ENCODE measurements at places on chromosomes 16 and 17.

DNA sequence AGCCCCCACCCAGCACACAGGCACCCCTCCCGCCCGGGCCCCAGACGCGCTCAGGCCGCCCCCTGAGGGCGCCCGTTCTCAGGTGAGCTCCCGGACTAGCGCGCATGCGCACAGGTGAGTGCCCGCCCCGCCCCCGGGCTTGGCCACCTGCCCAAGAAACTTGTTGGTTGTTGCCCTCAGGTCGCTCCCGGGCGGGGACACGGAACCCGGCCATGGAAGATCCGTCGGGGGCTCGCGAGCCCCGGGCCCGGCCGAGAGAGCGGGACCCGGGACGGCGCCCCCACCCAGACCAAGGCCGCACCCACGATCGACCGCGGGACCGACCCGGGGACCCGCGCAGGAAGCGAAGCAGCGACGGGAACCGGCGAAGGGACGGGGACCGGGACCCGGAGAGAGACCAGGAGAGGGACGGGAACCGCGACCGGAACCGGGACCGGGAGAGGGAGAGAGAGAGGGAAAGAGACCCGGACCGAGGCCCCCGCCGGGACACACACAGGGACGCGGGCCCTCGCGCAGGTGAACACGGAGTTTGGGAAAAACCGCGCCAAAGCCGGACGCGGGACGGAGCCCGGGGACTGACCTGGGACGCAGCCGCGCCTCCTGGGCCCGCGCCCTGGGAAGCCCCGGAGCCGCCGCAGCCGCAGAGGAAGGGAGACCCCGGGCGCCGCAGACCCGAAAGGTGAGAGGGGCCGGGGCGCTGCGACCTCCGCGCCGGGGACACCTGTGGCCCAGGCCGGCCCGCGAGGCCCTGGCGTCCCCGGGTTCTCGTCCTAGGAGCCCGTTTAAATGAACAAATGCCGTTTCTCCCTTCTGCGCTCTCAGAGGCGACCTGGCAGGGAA, at the start of gene MARVELD3:
Gene MARVELD3, plus strand, starts transcription at position 167 of the 840 bp plus-strand sequence. Its CDS starts 46 bp downstream, at position 213.
- DNase-seq: no peak

DNA sequence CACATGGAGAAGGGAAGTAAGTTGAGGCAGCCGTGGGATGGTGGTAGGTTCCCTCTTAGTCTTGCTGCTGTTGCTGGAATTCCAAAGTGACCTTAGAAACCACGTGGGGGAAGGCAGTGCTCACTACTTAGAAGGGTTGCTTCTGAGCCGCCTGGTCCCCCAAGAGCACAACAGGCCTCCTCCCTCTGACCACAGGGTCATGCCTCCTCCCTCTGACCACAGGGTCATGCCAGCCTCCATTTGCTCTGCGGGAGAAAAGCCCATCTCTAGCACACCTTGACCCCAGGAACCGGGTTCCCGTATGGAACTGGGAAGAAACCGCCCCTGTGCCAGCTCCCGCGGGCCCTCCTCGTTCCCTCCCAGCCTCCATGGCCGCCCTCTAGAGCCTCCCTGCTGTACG, 13.4 kb upstream of the ZFPM1 start:
- no peak for DNase-seq

DNA sequence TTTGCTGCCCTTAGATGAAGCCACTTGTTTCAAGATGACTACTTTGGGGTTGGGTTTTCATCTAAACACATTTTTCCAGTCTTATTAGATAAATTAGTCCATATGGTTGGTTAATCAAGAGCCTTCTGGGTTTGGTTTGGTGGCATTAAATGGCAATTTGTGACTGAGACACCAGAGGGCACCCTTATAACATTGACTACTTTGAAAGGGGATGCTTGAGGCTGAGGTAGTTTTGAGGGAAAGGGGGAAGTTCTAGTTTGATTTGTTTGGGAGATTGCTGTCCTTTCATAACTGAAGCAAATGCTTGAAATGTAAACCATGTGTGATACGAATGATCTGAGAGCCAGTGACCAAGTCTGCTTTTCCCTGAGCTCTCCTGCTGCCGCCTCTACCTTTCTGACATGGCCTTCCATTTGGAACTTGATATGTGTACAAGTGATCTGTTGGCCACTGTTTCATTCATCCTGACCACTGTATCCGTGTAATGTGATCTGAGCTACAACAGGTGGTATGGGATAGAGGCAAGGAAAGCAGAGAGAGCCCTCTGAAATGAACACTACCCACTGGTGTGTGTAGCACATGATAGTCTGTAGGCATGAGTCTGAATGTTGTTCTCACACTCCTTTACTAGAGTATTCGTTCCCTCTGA, 5.8 kb upstream of the RARA start:
- peak; percentile 66 for DNase-seq

- no peak for DNase-seq
Observed at GRCh38 chr17:21358682-21359482, 17.3 kb upstream of the KCNJ12 start.

- no peak for DNase-seq
Observed at GRCh38 chr17:33798308-33798707, 456.8 kb upstream of the CCL2 start.

DNA sequence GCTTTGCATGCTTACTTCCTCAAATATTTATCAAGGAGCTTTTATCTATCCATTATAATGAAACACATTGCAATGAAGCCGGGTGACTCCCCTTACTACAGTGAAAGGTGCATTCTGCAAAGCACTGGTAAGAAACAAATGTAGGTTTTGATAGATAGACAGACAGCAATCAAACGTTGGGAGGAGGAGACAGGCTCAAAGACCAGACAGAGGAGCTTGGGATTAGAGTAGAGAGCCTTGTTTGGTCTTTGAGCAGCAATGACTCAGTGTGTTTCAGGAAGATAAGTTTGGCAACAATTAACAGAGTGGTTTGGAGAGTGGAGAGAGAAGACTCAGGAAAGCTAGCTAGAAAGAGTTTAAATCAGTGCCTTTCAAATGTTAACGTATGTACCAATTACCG, 68.8 kb downstream of the ZNF18 start:
- DNase-seq: no peak

DNA sequence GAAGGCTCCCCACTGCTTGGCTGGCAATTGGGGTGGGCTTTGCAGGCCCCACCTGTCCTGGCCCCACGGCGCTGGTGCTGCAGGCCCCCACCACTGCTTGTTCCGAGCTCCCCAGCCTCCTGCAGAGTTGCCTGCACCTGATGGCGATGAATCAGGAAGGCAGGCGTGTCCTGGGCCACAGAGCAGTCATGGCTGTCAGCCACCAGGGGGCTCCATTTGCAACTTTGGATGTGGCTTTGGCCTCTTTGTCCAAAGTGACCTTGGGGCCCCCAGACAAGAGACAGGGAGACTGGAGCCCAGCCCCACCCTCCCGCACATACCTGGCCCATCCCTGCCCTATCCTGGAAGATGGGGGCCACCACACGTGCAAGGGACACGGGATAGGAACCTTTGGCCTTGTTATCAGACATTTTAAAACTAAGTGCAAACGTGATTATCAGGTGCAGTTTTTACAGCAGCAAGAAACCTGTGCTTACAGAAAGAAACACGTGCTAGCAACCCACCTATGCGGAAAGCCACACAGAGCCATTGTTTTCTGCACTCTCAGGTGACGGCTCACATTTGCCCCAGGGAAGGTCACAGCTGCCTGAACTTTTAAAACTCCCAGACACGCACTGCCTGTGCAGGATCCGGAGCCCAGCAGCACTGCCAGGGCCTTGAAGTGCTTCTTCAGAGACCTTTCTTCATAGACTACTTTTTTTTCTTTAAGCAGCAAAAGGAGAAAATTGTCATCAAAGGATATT, at the start of gene DNASE1:
Gene DNASE1, plus strand, starts transcription at position 443 of the 743 bp plus-strand sequence. CDS start 683 bp downstream, outside the sequence.
- DNase-seq: peak; percentile 51

DNA sequence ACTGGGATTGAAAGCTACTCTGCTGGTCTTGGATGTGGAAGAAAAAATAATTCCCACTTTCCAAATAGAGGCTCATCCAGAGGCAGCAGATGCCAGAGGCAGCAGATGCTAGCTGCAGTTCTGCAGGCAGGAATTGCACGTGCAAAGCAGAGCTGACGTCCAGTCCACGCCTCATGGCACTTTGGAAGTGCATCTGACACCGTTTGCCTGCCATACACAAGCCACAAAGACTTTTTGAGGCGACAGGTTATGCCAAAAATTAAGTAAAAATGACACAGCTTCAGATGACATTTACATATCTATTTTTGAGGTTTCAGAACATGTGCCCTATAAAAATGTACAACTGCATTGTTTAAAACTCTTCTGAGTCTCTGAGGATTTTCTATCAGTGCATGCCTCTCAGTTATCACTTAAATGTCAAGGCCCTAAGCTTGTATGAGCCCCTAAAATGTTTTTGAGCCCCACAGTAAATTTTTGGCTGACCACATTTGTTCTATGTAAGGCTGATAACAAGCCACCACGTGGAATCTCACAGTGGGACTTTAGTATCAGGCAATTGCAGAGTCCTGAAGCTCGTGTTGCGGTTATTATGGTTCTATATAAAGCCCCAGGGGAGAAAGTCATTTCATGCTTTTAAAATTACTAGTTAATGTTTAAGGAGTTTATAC, 239.2 kb downstream of the PRKCA start:
- no peak for DNase-seq

GRCh38 chr17:37699285-37699973, 45.4 kb downstream of the HNF1B start:
- DNase-seq: no peak

DNA sequence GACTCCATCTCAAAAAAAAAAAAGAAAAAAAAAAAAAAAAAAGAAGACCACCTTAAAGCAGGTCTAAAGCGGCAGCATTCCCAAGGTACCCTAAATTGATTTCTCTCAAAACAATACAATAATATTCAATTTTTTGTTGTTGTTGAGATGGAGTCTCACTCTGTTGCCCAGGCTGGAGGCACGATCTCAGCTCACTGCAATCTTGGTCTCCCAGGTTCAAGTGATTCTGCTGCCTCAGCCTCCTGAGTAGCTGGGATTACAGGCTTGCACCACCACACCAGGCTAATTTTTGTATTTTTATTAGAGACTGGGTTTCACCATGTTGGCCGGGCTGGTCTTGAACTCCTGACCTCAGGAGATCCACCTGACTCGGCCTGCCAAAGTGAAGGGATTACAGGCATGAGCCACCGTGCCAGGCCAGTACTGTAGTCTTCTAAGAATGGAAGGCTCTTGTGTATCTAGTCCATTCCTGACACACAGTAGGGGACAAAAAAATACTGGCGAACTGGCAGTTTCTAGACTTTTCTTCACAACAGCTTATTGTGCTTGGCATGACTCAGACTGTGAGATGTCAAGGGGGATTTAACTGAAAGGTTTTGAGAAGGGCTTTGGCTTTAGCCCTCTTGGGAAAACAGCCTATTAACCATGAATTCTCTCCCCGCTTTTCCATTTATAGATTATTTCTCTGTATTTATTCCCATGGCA, 17.3 kb downstream of the CDR2 start:
- DNase-seq: peak; percentile 24

DNA sequence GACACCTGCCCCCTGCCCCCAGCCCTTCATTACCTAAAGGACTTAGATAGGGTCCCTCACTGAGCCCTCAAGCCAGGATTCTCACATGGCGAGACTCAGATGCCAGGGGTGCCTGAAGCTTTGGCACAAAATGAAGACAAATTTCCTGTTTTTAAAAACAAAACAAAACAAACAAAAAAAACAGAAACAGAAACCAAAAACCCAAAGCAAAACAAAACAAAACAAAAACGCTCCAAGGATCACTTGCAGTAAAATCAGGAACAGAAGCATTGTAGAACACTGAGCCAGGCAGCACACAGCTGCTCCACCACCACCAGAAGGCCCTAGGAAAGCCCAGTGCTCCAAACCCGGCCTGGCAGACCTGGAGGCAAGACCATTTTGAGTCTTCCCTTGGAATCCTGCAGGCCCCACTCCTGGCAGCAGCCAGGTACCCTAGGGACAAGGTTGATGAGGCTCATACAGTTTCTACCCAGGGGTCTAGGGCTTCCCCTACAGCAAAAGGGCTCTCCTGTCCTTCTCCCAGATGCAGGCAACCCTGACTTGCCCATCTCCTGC, 20.8 kb downstream of the MYO18A start:
- DNase-seq: no peak

DNA sequence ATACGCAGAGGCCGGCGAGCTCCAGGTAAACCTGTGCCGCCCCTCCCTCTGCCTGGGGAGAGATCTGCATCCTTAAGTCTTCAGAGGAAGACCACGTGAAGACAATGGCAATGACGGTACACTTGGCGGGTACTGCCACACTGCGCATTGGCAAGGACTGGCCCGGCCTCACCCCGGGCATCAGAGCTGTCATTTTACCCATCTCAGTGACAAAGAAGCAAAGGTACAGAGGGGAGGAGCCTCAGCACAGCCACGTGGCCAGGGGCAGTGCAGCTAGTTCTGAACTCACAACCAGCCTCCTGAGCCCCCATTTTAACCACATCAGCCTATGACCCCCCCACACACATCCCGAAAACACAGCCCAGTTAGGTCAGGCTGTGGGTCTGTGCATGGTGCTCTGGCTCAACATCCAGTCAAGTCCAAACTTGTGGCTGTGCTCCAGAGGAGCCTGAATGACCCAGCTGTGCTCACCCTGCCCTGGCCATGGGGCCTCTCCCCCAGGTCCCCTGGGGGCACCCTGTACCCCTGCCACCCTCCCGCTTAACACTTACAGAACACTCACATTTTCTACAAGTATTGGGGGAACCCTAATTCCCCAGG, 80.6 kb downstream of the C16orf95 start:
- no peak for DNase-seq

DNA sequence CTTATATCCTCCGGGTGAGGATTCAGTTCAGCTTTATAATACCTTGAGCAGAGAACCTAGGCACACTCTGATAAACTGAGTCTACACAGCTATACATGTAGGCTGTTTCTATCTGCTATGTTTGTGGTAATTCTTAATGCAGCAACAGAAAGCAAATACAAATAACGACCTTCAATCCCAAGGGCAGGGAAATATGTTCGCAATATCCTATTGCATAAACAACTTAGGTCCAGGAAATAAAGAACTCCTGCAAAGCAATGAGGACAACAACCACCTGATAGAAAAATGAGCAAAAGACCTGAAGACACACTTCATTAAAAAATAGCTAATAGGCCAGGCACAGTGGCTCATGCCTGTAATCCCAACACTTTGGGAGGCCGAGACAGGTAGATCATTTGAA, 213.3 kb downstream of the CPPED1 start:
- DNase-seq: no peak

- DNase-seq: no peak
Observed at GRCh38 chr16:8663192-8664089, 11.0 kb upstream of the ABAT start.

GRCh38 chr17:54530398-54530797, 370.3 kb upstream of the TOM1L1 start:
- no peak for DNase-seq

DNA sequence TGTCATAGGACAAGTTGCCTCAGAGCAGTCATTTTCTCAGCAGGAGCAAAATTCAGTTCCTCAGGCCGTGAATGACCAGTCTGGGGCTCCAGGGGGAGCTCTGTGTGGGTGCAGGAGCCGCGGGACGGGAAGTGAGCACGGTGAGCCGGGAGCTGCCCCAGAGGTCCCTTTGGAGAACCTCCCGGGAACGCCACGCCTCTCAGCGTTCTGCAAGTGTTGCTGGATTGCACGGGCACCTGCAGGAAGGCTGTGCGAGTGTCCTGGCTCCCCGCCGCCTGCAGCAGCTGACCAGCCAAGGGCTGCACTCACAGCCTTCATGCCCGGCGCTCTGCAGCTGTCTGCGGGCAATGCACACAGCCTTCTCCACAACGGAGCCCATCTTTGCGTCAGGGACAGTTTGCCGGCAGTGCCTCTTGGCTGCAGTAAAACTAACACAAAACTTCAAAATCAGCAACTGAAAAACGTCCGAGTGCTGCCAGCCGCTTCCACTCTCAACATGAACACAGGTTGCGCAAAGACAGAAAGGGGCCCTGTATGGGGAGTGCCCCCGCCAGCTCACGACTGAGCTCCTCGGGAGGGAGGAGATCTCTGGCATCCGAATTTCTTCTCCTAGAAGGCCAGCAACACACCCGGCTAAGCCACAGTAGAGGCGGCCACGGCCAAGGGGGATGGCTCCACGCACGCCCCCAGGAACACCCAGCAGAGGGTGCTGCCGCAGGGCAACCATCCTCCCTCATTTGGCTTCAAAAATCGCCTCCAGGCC, 16.0 kb downstream of the NDUFAF8 start:
- no peak for DNase-seq
